ENCODE measurements at places on chromosomes 1 and 21.

DNA sequence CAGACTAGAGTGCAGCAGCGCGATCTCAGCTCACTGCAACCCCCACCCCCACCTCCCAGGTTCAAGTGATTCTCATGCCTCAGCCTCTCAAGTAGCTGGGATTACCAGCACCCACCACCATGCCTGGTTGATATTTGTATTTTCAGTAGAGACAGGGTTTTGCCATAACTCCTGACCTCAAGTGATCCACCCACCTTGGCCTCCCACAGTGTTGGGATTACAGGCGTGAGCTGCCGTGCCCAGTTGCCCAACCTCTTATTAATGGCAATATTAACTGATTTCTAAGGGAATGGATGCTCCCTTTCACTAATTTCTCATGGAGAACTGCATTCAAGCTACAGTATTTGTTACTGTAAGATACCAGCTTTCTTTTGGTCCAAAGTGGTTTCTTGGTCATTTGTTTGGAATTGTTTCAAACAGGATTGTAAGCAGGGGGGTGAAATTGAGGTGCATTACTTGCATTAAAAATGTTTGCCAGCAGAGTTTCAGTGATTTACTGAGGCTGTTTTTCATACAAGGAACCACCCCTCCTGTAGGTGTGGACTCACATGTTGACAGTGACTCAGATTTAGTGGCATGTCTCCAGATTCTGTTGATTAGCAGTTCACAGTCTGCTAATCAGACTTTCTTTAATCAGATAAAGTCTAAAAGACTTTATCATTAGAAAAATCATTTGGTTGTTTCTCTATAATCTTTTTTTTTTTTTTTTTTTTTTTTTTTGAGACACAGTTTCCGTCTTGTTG, 3.9 kb upstream of the TGFBR3 start:
- DNase-seq, result peak; percentile 83

- DNase-seq, result peak; percentile 70
Observed at GRCh38 chr1:154483941-154484803, 17.8 kb upstream of the TDRD10 start.

DNA sequence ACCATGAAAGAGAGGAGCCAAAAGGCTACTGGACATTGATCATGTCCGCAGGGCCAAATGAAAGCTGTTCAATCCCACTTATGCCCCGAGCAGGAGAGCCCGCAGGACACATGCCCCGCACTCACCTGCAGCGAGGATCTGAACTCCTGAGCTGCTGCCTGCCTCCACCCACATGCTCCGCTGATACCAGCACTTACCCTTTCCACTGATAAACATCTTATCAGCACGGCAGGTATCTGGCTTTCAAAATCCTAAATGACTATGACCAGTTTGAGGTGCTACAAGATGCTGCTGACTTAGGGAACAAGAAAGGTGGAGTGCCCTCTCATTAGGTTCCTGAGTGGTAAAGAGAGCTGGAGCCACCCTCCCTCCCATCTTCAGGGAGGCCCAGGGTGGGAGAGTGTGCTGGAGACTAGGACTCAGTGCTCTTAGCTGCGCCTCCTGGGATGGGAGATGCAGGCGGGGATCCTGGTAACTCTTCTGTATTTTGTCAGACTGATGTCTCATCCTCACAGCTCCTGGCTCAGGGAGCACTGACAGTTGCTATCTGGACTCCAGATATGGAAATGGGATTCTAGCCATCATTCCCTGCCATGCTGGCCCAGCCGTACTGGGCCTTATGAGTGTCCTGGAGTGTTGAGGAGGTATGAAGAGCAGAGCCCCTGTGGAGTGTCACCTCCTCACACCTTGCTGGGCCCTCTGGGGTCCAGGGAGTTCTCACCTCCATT, 86.4 kb upstream of the F3 start:
- DNase-seq, result no peak

DNA sequence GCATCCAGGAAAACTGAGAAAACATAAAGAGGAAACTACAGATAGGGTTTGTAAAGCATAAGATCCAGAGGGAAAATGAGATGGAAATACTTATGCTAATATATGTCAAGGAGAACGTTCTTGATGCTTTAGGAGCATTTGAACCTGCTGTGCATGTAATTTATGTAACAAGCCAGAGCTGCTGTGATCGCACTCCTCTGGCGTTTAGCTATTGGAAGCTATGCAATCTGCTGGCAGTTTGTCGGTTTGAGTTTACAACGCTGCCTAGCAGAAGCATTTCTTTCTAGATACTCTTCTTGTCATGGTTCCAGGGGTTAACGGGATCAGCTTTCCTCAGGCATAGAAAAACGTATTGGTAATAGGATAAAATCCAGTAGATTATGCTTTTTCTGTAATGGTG, 182.7 kb downstream of the KCNH1 start:
- DNase-seq, result no peak

- no peak for DNase-seq
Observed at GRCh38 chr1:203046984-203047630, 20.8 kb downstream of the PPFIA4 start.

- DNase-seq, result no peak
Observed at GRCh38 chr1:97668945-97669344, 251.9 kb downstream of the DPYD start.

DNA sequence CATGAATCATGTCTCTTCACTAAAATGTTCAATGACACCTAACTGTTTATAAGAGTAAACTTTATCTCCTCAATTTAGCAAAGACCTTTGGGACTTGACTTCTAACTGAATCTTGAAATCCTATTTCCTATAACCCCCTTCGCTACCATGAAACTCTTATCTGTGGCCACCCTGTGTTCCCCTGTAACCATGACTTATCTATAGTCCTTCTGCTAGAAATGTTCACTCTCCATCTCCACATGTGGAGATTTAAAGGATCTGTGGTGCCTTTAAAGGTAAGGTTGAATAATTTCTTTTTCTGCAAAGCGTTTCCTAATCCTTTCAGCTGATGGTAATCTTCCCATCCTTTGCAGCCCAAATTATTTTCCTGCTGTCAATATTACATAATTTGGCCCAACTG, 436.3 kb upstream of the RUNX1 start:
- no peak for DNase-seq

DNA sequence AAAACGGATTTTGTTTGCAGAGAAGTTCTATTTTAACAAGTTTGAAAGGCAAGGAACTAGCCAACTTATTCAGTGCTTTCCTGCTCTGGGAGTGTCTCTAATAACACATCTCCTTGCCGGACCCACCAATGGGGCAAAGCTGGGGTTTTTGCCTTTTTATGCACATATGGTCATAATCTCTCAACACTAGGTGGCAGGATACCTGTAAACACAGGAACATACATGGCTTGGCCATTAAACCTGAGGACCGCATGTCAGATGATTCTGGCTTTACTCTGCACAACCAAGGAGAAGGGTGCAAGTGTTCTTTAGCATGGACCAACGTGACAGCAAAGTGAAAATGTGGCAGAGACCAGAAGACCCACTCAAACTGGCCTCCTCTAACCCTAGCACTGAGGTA, 4.9 kb downstream of the TMEM9 start:
- peak; percentile 28 for DNase-seq

- no peak for DNase-seq
Observed at GRCh38 chr1:88289401-88290102, 394.5 kb upstream of the PKN2 start.

- DNase-seq, result peak; percentile 59
Observed at GRCh38 chr1:11693024-11693590, 1.6 kb downstream of the DRAXIN start.

- DNase-seq, result no peak
Observed at GRCh38 chr1:113231866-113232265, 158.4 kb upstream of the MAGI3 start.

DNA sequence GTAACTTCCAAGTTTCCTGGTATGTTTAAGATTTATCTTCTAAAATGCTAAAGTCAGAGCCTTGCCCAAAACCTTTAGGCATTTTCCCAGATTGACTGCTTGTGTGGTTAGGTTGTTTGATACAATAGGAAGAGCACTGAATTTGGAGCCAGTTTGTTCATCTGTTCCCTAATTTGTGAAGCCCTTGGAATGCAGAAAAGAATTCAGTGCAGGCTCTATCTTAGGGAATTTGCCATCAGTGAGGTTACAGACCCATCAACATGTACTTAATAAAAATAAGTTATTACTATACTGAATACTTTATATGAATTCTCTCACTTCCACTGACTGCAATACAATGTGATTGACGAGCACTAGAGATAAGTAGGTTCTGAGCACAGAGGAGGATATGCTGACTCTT, 120.2 kb downstream of the PIK3R3 start:
- DNase-seq, result no peak

GRCh38 chr1:93779540-93780165, 98.0 kb upstream of the BCAR3 start:
- peak; percentile 52 for DNase-seq

DNA sequence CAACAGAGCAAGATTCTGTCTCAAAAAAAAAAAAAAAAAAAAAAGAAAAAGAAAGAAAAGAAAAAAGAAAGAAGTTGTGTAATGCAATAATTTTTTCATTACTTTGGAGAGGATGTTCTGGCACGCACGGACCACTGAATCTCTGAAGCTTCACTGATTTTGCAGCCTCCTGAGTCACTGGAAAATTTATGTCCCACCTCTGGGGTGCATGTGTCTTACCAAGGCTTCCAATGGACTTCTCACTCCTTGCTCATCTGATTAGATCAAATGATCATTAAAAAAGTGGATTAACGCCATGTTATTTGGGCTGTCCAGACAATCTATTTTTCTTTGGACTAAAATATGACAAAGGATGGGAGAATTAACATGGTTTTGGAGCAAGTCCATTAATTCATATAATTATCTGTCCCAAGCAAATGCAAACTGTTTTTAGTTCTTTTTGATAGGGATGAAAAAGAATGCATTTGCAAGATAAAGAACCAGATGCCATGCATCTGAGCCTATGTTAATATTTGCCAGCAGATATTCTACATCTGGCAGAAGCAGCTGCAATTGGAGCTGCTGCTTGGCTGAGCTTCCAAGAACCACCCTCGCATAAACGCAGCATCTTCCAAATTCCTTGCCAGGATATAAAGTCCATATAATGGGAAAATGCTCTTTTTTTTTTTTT, 10.1 kb upstream of the MAP1LC3C start:
- no peak for DNase-seq

- DNase-seq, result no peak
Observed at GRCh38 chr1:64956733-64957441, 9.5 kb downstream of the JAK1 start.

DNA sequence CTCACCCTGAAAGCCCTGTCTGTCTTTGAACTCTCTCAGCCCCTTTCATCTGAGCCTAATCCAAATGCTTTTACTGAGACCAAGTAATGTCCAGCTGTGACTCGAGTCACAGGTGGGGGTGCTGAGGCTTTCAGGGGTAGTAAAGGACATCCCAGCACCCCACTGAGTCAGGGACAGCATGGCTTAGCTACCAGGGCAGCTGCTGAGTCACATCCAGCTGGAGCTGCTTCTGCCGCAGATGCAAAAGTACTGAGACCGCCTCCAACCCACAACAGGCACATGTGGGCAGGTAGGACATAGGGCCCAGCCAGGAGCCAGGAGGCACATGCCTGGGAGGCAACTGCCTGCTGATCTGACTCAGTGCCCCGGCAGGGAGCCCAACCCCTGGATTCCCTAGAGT, 6.7 kb upstream of the VSIG8 start:
- DNase-seq, result peak; percentile 41

GRCh38 chr1:22920026-22920733, 52.5 kb downstream of the LACTBL1 start:
- DNase-seq, result no peak

DNA sequence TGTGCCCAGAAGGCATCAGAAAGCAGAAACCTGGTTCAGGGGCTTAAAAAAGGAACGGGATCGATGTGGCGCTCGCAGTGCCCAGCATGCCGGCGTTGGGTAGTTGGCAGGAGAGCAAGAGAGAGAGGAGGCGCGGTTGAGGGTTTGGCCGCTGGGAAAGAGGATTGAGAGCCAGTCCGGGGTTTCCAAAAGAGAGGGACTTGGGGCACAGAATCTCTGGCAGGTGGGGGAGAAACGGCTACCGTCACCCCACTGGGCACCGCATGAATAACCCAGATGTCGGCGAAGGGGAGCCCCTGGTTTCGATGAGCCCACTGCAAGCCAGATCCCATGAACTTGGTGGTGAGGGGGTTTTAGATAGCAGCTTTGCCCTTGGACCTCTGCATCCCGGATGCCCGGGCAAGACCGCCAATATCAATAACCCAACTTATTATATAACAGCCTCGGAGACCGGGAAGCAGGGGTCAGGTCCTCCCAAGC, 60.4 kb upstream of the ACOT11 start:
- DNase-seq, result no peak

- DNase-seq, result no peak
Observed at GRCh38 chr1:114334297-114334696, 176.7 kb downstream of the TRIM33 start.

GRCh38 chr1:210736713-210737112, 397.2 kb downstream of the KCNH1 start:
- no peak for DNase-seq

DNA sequence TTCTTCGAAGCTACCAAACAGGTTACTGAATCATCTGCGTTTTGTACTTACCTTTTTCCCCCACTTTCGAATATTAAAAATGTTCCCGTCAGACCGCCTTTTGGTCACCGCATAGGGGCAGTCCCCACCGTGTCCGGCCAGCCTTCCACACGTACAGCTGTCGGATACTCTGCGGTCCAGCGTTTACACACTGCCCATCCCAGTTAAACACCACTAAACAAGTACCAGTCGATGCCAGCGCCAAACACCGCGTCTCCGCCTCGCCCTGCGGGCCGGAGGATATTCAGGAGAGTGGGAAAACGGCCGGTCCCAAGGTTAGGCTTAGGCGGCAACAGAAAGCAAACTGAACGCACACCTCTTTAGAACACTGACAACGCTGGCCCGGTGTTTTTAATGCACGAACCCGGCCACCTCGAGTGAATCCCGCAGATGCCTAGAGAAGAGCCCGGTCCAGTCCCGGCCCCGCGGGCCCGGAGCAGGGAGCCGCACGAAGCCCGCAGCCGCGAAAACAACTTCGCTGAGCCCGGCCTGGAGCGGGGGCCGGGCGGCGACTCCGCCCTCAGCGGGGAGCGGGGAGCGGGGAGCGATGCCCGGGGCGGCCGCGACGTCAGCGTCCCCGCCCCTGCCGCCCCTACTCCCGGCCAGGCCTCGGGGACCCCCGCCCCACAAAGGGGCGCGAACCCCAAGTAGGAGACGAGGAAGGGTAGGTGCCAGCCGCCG, 730 bp upstream of the PHF13 start:
- no peak for DNase-seq

DNA sequence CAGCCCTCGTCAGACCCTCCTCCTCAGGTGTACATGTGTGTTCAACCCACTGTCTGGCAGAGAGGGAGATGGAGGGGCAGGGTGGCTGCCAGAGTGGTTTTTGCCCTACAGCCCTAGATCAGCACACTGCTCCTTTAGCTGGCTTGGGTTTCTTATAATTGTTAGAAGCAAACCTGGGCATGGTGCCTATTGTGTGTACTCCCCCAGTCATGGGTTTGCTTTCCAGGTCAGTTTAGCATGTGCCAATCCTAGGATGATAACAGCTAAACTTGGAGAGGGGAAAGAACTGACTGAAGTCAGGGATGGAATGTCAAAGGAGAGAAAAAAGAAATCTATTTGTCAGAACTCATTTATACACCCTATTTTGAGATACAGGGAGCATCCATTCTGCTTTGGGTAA, 63.3 kb downstream of the UCK2 start:
- DNase-seq, result no peak
